Epithelial cell of alveolus of lung (primary cell): ENCODE measurements at places on chromosomes 3 and 15. TPM values are rescaled to one million over a fixed set of nuclear protein-coding genes. Genes with fewer than 3 reads are reported as not detected.

The SMC4 gene
- 44.1 and 76.8 TPM in 2 replicates for total RNA-seq

The NANOGP8 gene
- not detected in 2 replicates for total RNA-seq

The RARB gene
- 20.8 and 30.8 TPM in 2 replicates for total RNA-seq

The AMT gene
- total RNA-seq, result 2.5 and 3.0 TPM in 2 replicates

The ANKUB1 gene
- total RNA-seq, result not detected in 2 replicates

The SPCS1 gene
- total RNA-seq, result 144 and 267 TPM in 2 replicates

The SERPINI2 gene
- not detected in 2 replicates for total RNA-seq

The ARL14 gene
- 0.13 TPM in 1 of 2 replicates, not detected in the other for total RNA-seq

The ZNF774 gene
- 0.16 and 0.91 TPM in 2 replicates for total RNA-seq

The CLRN1 gene
- total RNA-seq, result not detected in 2 replicates

The RYR3 gene
- not detected in 2 replicates for total RNA-seq

The CLDN18 gene
- not detected in 2 replicates for total RNA-seq

The MCTP2 gene
- total RNA-seq, result 2.2 TPM in 2 replicates

The OR5K2 gene
- total RNA-seq, result not detected in 2 replicates

The CD200 gene
- 2.2 and 7.4 TPM in 2 replicates for total RNA-seq

The ITIH3 gene
- total RNA-seq, result 0.13 TPM in 1 of 2 replicates, not detected in the other

The PLSCR5 gene
- total RNA-seq, result not detected in 2 replicates

The RBM15B gene
- total RNA-seq, result 33.0 and 43.6 TPM in 2 replicates

The SLC6A1 gene
- not detected in 2 replicates for total RNA-seq
